AG09319 (cell line): ENCODE measurements at places on chromosomes 3 and 15.

DNA sequence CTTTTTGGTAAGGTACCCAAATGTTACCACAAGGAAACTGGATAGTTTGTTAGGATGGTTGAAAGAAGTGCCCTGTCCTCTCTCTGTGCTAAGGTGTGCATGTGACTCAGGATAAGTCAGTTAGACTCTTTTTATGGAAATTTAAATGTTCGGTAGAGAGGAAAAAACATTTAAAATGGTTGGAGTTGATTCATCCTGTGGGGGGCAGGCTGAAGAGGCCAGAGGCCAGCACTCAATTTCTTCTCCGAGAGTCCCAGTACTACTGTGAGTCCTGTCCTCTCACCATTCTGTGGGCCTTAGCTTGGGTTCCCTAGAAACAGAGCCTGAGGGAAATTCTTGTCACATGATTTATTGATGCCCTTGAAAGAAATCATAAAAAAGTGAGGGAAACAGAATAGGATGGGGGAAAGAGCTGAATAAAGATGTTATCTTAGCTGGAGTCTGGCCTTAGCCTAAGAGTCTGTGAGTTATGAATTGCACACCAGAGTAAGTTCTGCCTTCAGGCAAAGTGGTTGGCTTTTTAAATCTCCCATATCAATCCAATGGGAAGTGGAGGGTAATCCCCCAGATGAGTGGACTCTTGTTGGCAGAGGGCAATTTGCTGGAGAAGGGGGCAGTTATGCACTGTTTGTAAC, 106.5 kb upstream of the GALNT15 start:
- DNase-seq: no peak

- no peak for DNase-seq
Observed at GRCh38 chr3:5239602-5240001, 52.1 kb downstream of the EDEM1 start.

DNA sequence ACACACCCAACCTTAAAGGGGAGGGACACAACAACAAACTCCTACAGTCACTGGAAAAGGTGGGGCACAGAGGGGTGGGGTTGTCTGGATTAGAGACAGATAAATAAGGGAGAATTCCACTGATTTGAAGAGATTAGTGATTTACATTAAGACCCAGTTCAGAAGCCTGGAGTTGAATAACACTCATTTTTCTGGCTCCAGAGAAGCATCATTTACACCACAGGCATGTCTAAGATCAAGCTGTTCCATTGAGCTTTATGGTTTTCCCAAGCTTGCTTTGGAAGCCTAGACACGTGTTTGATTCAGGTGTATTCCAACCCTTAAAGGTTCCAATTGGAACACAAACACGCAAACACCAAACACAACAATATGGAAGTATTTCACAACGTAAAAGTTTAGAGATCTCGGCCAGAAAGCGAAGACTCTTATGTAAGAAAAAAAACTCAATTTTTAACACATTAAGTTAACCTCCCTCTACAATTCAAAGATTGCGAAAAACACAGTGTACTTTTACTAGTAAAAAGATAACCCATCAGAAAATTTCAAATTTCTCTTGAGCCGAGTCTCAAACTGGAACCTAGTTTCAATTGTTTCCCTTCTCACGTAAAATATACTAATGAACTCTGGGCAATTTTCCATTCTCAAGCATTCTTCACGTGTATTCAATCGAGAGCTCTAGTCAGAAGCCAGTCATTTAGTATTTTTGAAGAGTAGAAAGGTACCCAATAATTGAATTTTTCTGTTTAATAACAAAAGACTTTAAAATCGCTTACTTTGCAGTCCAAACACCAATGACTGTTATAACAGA, 2.1 kb downstream of the TRA2B start:
- no peak for DNase-seq

DNA sequence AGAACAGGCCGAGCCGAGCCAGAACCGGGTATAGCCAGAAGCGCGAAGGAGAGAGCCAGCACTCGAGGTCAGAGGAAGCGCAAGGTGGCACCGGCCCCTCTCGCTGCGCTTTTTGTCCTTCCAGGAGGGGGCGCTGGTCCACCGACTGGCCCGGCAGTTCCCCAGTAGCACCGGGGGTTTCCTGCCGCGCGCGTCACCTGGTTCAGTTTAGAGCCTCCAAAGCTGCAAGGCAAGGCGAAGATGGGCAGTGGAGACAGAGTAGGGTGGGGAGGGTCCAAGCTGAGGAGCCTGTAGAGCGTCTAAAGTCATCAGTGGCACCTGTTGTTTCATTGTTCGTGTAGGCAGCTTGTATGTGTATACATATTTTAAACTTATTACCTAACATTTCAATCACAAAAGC, 7.6 kb upstream of the NR2E3 start:
- no peak for DNase-seq

DNA sequence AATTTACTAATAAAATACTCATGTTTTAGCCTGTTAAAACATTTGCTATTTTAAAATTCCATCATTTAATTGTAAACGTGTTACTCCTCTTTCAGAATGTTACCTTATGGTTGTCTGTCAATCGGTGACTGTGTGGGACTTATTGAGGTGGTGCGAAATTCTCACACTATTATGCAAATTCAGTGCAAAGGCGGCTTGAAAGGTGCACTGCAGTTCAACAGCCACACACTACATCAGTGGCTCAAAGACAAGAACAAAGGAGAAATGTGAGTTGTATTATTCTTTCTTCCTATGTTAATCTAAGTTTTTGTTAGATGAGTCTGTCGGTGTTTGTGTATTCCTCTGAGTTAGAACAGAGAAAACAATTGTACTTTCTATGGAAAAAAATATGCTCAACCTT, 21.7 kb downstream of the KCNMB3 start:
- DNase-seq: no peak
